Stimulated activated CD8-positive, alpha-beta memory T cell treated with anti-CD3 and anti-CD28 coated beads, Interleukin-12 subunit alpha, Interleukin-12 subunit beta, amount 100 ng/mL, for 4 hours (primary cell): ENCODE measurements at places on chromosomes 2 and 18.

- no peak for DNase-seq
Observed at GRCh38 chr2:67581751-67582150, 184.6 kb downstream of the ETAA1 start.

DNA sequence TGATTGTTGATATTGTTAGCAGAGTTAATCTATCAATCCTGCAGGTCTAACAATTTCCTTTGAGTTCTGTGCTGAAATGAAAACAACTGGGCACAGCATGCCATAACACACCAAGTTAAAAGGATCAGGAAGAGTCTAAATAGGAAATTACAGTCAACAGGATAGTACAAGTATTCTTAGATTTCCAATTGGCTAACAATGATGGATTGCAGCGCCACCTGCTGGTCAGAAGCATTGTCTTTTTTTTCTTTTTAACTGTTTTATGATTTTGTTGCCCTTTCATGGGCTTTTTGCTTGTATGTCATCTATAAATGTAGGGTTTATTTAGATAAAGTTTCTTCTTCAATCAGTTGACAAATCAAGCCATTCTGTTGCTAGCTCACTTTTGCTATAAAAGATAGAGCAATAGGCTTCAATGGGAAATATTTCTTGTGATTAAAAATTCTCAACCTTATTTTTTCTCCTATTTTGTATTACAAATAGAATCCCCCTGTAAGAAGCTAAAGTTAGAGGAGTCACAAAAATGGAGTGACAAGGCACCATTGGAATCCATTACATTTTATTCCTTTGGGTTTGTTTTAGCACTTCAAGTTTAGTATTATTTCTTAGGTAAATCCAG is 40.8 kb upstream of the RPRM start:
- DNase-seq: no peak

- no peak for DNase-seq
Observed at GRCh38 chr18:34911081-34911480, 130.1 kb upstream of the MAPRE2 start.

DNA sequence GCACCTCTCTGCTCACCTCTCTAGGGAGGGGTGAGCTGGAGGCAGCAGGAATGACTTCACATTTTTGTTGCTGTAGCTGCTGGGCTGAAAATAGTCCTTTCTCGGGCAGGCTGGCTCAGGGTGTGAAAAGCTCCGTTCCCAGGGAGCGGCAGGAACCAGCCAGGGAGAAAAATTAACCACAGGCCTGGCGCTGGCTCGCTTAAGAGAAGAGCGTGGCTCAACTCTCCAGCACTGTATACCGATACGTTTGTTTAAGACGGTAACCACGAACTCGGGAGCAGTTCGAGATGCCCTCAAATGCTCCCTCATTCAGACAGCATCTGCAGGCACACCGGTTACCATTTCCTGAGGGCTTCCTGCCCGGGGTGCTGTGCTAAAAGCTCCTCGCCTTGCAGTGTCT is 129.6 kb downstream of the CELF4 start:
- no peak for DNase-seq

GRCh38 chr18:37274309-37275236 is 291.0 kb downstream of the CELF4 start:
- DNase-seq: no peak

- no peak for DNase-seq
Observed at GRCh38 chr2:224711859-224712665, 4.1 kb downstream of the CCDC195 start.

- DNase-seq: no peak
Observed at GRCh38 chr18:21933931-21934765, 193.6 kb downstream of the MIB1 start.

GRCh38 chr2:19541884-19542283 is 183.5 kb upstream of the OSR1 start:
- no peak for DNase-seq

- DNase-seq: no peak
Observed at GRCh38 chr2:170024721-170025120, 153.2 kb upstream of the MYO3B start.

DNA sequence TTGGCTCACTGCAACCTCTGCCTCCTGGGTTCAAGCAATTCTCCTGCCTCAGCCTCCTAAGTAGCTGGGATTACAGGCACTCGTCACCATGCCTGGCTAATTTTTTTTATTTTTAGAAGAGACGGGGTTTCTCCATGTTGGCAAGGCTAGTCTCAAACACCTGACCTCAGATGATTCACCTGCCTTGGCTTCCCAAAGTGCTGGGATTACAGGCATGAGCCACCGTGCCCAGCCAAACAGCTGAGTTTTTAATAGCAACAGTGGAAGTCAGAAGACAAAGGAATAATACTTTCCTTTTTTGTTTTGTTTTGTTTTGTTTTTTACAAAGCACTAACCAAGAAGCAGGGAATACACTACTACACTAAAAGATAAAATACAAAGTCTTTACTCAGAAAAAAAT is 16.9 kb downstream of the GPR75 start:
- no peak for DNase-seq

DNA sequence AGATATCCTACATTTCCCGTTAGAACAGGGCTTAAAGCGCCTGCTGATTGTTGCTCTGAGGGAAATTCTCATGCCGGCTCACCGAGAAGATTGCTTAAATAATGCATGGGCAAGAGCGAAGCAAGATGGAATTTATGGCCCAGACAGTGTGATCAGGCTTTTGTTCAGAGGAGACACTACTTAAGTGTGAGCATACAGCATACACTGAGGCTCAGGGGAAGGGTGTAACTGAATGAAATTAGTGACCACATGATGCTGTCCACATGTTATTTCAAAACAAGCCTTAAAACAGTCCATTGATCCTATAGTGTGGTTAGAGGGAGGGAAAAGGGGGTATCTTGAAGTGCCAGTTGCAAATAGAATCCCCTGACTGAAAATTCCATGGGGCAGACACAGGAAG is 125.5 kb downstream of the RAPGEF4 start:
- no peak for DNase-seq

DNA sequence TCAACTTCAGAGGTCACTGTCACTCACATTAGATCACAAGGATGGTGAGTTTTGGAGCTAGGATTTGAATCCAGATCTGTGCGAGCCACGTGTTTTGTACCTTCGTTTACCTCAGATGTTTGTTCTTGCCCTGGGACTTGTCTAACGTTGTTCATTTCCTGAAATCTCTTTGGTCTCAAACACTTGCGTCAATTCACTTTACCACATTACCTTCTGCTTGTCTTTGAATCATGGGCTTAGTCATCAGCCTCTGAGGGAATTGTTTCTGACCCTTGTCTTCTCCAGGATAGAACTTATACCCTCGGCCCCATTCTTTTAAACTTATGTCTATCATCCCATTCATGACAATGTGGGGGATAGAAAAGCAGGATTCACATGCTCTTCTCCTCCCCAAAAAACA is 282.7 kb downstream of the DCDC2C start:
- no peak for DNase-seq

DNA sequence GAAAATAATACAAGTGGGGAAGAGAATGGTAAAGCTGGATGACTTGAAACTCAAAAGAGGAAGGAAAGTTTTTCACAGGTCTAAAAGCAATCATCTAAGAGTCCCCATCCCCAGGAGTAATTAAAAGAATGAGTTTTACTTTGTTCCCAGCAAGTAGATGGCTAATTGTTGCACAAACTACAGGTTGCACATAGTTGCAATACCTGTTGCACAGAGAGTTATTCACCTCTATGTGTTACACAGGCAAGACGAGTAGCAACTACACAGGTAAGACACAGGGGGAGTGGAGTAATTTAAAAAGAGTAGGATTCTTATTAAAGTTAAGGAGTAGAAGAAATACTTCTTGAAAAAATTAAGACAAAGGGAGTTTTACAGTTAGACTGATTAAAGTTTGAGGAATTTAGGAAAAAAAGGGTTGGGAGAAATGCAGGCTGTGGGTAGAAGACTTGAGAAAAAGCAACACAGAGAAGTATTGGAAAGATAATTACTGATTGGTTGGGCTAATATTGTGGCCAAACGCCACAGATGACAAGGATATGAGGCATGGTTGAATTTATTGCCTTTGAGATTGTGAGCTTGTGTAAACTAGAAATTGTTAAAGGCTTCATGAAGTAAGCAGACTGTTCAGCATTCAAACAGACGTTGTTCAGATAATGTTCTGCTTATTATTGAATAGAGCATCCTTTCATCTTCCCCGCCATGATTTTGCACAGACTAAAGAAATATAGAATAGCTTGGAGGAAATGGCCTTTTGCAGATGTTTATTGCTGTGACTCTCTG is 699.3 kb downstream of the NR4A2 start:
- DNase-seq: no peak

DNA sequence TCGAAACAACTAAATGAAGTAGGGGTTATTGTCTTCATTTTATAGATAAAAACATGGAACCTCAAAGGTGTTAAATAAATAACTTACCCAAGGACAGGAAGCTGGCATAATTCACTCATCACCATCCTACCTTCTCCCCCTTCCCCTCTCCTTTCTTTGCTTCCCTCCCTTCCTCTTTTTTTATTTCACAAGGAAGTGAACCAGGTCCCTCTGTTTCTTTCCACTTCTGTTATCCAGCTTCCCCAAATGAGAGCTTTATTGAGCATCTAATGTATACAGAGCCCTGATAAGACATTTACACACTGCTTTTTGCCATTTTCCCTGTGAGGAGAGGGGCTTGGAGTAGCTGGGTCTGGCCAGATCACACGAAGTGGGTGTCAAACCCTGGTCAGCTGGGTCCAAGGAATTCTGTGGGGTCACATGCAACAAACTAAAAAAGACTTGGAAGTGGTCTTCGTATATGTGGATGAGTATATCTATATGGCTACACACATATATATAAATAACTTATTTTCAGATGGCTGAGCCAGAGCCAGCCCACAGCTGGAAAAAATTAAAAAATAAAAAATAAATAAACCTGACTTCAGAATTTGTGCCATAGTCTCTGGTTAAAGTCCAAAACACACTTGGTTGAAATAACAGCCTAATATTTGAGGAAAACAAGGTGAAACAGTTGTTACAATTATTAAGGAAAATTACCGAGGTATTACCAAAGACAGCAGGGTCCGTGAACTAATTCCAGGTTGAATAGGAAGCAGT is 49.3 kb upstream of the FOSL2 start:
- no peak for DNase-seq
